ENCODE measurements at places on chromosomes 12 and 14.

- H3K4me3 ChIP-seq: no peak overlapping the region
- DNase-seq: no peak
- no peaks in the 10 kb centered on the region for H3K27me3 ChIP-seq
- H3K27ac ChIP-seq: no peak overlapping the region
Observed at GRCh38 chr12:103728323-103728722, 112.7 kb downstream of the NT5DC3 start.

GRCh38 chr14:74502236-74503019 is 8.9 kb downstream of the ISCA2 start:
- no peaks in the 10 kb centered on the region for H3K36me3 ChIP-seq
- no peak overlapping the region for H3K4me3 ChIP-seq
- no peak overlapping the region for H3K27ac ChIP-seq
- peak; percentile 81 for DNase-seq

DNA sequence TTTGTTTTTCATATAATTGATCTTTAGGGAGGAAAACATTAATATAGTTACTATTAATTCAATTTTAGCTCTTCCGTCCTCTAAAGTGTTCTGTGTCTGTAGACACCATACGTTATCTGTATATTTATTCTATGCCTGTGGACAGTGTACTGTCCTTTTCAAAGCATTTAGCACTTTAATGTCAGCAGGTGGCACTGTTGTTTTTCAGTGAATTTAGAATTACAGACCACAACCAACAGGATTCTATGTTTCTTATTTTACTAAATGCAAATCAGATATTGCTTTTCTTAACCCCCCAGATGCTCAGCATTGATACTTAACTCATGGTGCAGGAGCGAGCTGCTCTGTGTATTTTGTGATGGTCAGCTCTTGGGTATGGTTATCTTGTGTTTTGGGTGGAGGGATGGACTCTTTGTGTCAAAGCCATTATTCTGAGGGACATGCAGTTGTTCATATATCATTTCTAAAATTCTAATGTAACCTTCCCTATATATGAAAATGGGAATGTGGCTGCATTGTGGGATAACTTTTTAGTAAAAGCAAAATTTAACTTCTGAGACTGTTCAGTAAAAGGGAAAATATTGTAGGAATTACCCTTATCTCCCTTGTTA is 65.2 kb downstream of the PAPOLA start:
- no peak overlapping the region for H3K27ac ChIP-seq
- peaks cover 18% of the 10 kb centered on the region for H3K36me3 ChIP-seq
- no peaks in the 10 kb centered on the region for H3K4me1 ChIP-seq
- H3K27me3 ChIP-seq: no peaks in the 10 kb centered on the region

DNA sequence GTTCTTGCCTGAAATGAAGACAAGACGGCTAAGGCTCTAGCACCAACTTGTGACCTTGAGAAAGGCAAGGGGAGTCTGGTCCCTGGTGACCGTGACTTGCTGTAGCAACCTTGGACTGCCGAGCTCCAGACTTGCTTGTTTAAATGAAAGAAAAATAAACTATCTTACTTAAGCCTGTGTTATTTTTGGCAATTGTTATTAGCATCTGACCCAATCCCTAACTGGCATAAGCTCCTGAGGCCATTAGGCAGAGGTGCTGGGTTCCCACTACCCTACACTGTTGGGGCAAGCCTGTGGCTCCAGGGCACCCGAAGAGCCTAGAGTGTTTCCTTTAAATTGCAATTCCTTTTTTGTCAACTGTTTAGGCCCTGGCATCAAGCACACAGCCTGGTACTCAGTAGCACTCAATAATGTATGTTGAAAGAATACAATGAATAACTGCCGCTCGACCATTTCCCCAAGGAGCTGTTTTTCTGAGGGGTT is 106.9 kb upstream of the HIF1A start:
- H3K27me3 ChIP-seq: no peaks in the 10 kb centered on the region
- no peak overlapping the region for H3K4me3 ChIP-seq
- peaks cover 25% of the 10 kb centered on the region for H3K4me1 ChIP-seq

DNA sequence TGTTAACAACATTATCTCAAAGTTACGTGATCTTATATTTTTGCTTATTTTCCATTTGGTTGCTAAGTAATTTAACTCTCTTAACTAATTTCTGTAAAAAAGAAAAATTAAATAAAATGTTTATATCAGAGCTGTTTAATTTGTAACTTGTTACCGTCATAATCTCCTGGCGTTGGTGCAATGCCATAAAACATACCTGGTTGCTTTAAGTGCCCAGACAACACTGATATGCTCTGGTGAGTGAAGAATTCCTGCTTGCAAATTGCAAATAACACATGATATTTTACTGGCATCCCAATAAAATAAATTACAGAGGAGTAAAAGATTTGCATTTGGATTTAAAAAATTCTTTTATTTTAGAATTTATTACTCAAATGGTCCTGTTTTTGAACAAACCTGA is 640.1 kb upstream of the MIS18BP1 start:
- H3K27me3 ChIP-seq: no peaks in the 10 kb centered on the region
- no peak overlapping the region for H3K27ac ChIP-seq
- H3K4me3 ChIP-seq: no peak overlapping the region
- H3K4me1 ChIP-seq: peaks cover 11% of the 10 kb centered on the region

- peaks cover 33% of the 10 kb centered on the region for H3K4me1 ChIP-seq
- no peaks in the 10 kb centered on the region for H3K36me3 ChIP-seq
- no peak overlapping the region for H3K27ac ChIP-seq
Observed at GRCh38 chr12:128365651-128366231, 98.8 kb downstream of the TMEM132C start.

GRCh38 chr12:1630133-1630826 is 1.2 kb downstream of the WNT5B start:
- H3K27me3 ChIP-seq: no peaks in the 10 kb centered on the region
- H3K4me1 ChIP-seq: peaks cover 28% of the 10 kb centered on the region
- no peaks in the 10 kb centered on the region for H3K36me3 ChIP-seq
- no peak for DNase-seq
- H3K4me3 ChIP-seq: peak overlapping the region; percentile 47
- peak overlapping the region; percentile 22 for H3K27ac ChIP-seq

DNA sequence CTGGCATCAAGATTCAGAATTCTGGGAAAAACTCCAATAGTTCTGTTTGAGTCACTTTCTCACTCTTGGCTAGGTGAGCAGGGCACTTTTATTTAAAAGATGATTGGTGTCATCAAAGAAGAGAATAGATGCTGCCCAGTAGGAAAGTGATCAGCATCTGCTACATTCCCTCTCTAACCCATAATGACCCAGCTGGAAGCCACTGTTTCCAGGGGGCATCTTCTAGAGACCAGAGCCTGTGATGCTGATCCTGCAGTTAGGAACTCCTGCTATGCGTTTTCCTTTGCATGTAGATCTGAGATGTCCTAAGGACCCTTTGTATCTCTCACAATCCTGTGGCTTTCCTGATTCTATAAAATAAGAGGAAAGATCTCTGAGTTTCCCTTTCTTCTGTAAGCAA is 79.9 kb upstream of the TMTC1 start:
- no peak overlapping the region for H3K4me3 ChIP-seq
- no peaks in the 10 kb centered on the region for H3K4me1 ChIP-seq
- H3K27ac ChIP-seq: no peak overlapping the region
- no peaks in the 10 kb centered on the region for H3K27me3 ChIP-seq

- peaks cover 62% of the 10 kb centered on the region for H3K4me1 ChIP-seq
- no peak for DNase-seq
- no peak overlapping the region for H3K4me3 ChIP-seq
- peak overlapping the region; percentile 62 for H3K27ac ChIP-seq
Observed at GRCh38 chr14:103696466-103697071, 18.7 kb downstream of the XRCC3 start.

- peak overlapping the region; percentile 86 for H3K27ac ChIP-seq
- H3K4me1 ChIP-seq: peaks cover 26% of the 10 kb centered on the region
- peak; percentile 92 for DNase-seq
- no peaks in the 10 kb centered on the region for H3K36me3 ChIP-seq
- H3K4me3 ChIP-seq: peak overlapping the region; percentile 80
Observed at GRCh38 chr14:100375266-100375962, 52.3 kb downstream of the SLC25A47 start.

DNA sequence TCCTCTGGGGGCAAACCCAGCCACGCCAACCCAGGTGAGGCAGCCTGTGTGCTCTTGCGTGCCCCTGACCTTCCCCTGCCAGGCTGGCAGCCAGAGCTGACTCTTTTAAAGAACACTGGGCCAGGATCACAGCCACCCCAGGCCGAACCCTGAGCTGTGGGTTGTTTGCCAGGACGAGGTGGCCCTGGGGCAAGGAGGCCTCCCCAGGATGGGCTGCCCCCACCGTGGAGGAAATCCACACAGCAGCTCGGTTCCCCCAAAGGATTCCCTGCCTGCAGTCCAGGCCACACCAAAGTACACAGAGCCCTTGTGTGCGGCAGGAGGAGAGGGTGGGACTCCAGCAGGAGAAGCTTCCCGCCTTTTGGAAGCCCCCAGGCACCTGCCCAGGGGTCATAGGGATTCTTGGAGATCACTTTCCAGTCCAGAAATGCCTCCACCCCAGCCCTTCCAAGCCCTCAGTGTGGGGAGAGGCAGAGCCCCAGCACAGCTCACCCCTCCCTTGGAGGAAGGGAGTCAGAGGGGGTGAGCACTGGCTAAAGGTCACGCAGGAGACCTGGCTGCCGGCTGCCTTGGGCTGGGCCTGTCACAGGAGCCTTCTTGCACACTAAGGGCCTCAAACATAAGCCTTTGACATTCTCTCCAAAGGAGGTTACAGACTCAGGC is 115.6 kb downstream of the CALM1 start:
- no peak overlapping the region for H3K27ac ChIP-seq
- no peak for DNase-seq
- no peaks in the 10 kb centered on the region for H3K36me3 ChIP-seq
- H3K4me3 ChIP-seq: no peak overlapping the region
- H3K27me3 ChIP-seq: no peaks in the 10 kb centered on the region

- no peaks in the 10 kb centered on the region for H3K36me3 ChIP-seq
- DNase-seq: no peak
- no peak overlapping the region for H3K4me3 ChIP-seq
- no peak overlapping the region for H3K27ac ChIP-seq
- no peaks in the 10 kb centered on the region for H3K4me1 ChIP-seq
Observed at GRCh38 chr14:38960946-38961531, 142.0 kb downstream of the SEC23A start.

- no peaks in the 10 kb centered on the region for H3K36me3 ChIP-seq
- peaks cover 12% of the 10 kb centered on the region for H3K4me1 ChIP-seq
- DNase-seq: no peak
- no peaks in the 10 kb centered on the region for H3K27me3 ChIP-seq
Observed at GRCh38 chr12:63150713-63151622, at the start of gene AVPR1A. TSS of gene AVPR1A (minus strand) at chr12:63151201. CDS start at chr12:63150836, 365 bp downstream.

- H3K27me3 ChIP-seq: no peaks in the 10 kb centered on the region
- no peak overlapping the region for H3K4me3 ChIP-seq
- H3K4me1 ChIP-seq: peaks cover 10% of the 10 kb centered on the region
- H3K27ac ChIP-seq: no peak overlapping the region
- no peaks in the 10 kb centered on the region for H3K36me3 ChIP-seq
Observed at GRCh38 chr12:89710873-89711750, 2.5 kb upstream of the ATP2B1 start.

DNA sequence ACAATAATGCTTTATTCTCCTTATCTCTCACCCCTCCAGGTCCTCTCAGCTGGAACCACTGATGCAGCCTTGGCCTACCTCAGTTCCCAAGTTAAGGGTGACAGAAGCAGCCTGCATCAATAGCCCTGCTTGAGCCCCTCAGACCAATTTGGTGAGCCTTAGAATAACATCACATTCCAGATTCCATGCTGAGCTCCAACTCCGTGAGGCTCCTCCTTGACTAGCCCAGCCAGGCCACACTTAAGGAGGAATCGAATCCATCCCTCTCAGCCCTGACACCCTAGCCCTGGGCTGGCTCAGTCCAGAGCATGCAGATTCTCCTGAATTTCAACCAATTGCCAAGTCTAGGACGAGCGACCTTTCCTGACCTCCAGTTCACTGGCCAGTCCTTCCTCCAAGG is 91.1 kb downstream of the ARMH4 start:
- DNase-seq: no peak
- H3K4me3 ChIP-seq: no peak overlapping the region
- no peaks in the 10 kb centered on the region for H3K27me3 ChIP-seq

- H3K36me3 ChIP-seq: no peaks in the 10 kb centered on the region
- DNase-seq: no peak
- no peaks in the 10 kb centered on the region for H3K27me3 ChIP-seq
- no peak overlapping the region for H3K27ac ChIP-seq
- no peaks in the 10 kb centered on the region for H3K4me1 ChIP-seq
Observed at GRCh38 chr12:19852100-19852855, 413.0 kb downstream of the AEBP2 start.

GRCh38 chr12:68601767-68602166 is 8.9 kb upstream of the RAP1B start:
- no peaks in the 10 kb centered on the region for H3K4me1 ChIP-seq
- H3K36me3 ChIP-seq: no peaks in the 10 kb centered on the region
- no peak overlapping the region for H3K4me3 ChIP-seq
- H3K27ac ChIP-seq: no peak overlapping the region
- no peak for DNase-seq

- no peak for DNase-seq
- H3K36me3 ChIP-seq: no peaks in the 10 kb centered on the region
- no peaks in the 10 kb centered on the region for H3K27me3 ChIP-seq
- no peak overlapping the region for H3K4me3 ChIP-seq
- no peaks in the 10 kb centered on the region for H3K4me1 ChIP-seq
Observed at GRCh38 chr12:73815072-73815645, 722.5 kb upstream of the ATXN7L3B start.

GRCh38 chr14:96239711-96240141 is 16.3 kb upstream of the BDKRB1 start:
- H3K27me3 ChIP-seq: no peaks in the 10 kb centered on the region
- H3K36me3 ChIP-seq: peaks cover 55% of the 10 kb centered on the region
- H3K4me3 ChIP-seq: no peak overlapping the region
- peaks cover 2% of the 10 kb centered on the region for H3K4me1 ChIP-seq
- no peak overlapping the region for H3K27ac ChIP-seq
- no peak for DNase-seq

DNA sequence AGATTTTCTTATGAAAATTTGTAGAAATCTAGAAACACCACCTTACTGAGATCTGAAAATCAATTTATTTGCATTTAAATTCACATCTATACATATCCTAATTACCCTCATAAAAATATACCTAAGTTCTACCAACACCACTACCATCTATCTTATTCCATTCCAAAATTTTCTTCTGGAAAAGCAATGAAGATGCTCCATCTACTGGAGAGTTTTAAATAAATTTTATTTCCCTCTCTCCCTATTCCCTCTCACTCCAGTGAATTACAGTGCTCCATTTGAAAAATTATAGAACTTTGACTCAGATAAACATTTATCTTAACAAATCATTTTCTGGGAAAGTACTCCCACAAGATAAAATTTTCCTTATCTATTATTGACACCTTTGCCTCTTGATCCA is 2.3 kb upstream of the C14orf39 start:
- H3K36me3 ChIP-seq: no peaks in the 10 kb centered on the region
- peaks cover 10% of the 10 kb centered on the region for H3K27me3 ChIP-seq
- peaks cover 10% of the 10 kb centered on the region for H3K4me1 ChIP-seq
- DNase-seq: no peak
- H3K27ac ChIP-seq: no peak overlapping the region

- no peaks in the 10 kb centered on the region for H3K27me3 ChIP-seq
- no peak overlapping the region for H3K4me3 ChIP-seq
- H3K27ac ChIP-seq: no peak overlapping the region
- no peak for DNase-seq
- no peaks in the 10 kb centered on the region for H3K4me1 ChIP-seq
Observed at GRCh38 chr12:78820946-78821345, 43.6 kb upstream of the SYT1 start.

- H3K4me3 ChIP-seq: no peak overlapping the region
- no peaks in the 10 kb centered on the region for H3K4me1 ChIP-seq
- no peaks in the 10 kb centered on the region for H3K27me3 ChIP-seq
- DNase-seq: no peak
- H3K27ac ChIP-seq: no peak overlapping the region
Observed at GRCh38 chr12:104108755-104109445, 29.1 kb downstream of the NFYB start.
